Thoracic aorta (tissue), 2 donors: ENCODE measurements at places on chromosomes 4 and X. TPM values are rescaled to one million over a fixed set of nuclear protein-coding genes. Genes with fewer than 3 reads are reported as not detected.

DNA sequence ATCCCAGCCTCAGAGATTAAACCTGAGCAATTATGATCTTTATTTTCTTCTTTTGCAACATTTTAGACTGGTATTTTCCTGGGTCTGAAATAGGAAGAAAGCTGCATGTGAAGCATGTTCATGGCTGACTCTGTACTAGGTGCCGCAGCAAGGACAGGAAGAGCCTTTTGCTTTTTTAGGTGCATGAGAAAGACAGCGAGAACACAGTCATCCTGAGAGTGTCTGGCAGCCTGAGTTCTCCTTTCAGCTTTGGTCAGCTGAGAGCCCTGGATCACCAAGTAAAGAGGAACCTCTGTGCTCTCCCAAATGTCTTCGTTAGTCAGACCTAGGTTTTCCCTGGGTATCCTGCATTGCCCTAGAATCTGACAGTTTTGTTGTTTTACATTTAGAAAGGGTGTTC lies 29.8 kb downstream of the FAM149A start:
- DNase-seq, result no peak

DNA sequence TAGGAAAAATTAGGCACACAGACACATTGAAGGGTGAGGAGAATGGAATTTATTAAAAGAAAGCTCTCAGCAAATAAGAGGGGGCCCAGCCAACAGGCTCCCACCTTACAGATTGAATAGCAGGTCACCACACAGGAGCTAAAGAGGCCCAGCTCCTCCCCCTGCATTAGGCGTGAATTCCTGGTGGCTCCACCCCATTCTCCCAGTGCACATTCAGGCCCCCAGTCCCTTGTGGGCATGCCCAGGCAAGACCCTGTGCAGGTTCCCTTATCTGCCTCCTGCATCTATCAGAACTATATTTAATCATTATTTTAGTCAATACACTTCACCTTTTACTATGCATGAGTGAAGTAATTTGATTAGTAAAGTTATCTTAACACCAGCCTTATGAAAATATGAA lies 856.3 kb upstream of the NDST4 start:
- DNase-seq, result no peak

The PAGE5 gene
- total RNA-seq, result not detected

- no peak for DNase-seq
Observed at GRCh38 chr4:172654457-172654856, 514.2 kb upstream of the GALNT7 start.

DNA sequence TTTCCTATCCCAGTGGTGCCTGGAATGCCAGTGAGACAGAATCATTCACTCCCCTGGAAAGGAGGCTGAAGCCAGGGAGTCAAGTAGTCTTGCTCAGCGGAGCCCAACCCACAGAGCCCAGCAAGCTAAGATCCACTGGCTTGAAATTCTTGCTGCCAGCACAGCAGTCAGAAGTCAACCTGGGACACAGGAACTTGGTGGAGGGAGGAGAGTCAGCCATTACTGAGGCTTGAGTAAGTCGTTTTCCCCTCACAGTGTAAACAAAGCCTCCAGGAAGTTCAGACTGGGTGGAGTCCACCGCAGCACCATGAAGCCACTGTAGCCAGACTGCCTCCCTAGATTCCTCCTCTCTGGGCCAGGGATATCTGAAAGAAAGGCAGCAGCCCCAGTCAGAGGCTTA lies 283.2 kb upstream of the CPEB2 start:
- DNase-seq, result peak; percentile 3

The MCUB gene
- total RNA-seq, result 44.3 TPM

DNA sequence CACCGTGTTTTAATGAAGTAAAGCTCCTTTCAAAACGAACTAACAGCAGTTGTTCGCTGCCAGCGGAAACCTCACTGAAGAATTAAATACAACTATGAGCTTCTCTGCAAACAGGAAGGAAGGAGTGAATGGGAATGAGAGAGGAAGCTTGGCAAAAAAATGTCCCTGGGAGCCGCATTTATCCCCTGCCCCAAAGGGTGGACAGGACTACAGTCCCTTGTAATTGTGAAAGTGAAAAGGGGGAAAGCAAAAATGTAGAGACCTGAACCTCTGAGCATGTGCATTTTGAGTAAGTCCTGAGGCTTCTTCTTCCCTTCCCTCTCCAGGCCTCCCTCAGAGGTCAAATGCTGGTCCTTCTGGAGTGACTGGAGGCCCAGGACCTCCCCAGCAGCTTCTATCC lies 53.8 kb upstream of the BMP2K start:
- DNase-seq, result no peak

The ARSJ gene
- total RNA-seq, result 25.0 TPM

The SPARCL1 gene
- 2,315 TPM for total RNA-seq

DNA sequence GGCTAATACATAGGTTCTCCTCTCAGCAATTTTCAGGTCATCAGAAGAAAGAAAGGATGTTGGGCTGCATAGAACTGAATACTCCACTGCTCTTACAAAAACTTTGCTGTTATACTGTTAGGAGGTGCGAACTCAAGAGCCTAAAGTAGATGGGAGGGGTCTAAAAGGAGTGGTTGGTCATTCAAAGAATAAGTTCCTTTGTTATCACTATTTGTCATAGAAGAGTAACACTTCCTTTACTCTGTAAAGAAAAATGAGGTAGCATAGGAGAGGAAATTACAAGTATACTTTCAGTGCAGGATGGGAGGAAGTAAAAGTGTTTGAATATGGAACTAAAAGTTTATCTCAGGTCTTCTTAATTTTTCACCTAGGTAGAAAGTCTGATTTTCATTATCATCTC lies 61.5 kb downstream of the CCNI start:
- DNase-seq, result no peak

- DNase-seq, result no peak
Observed at GRCh38 chr4:68581383-68582338, 5.5 kb upstream of the UGT2B17 start.

DNA sequence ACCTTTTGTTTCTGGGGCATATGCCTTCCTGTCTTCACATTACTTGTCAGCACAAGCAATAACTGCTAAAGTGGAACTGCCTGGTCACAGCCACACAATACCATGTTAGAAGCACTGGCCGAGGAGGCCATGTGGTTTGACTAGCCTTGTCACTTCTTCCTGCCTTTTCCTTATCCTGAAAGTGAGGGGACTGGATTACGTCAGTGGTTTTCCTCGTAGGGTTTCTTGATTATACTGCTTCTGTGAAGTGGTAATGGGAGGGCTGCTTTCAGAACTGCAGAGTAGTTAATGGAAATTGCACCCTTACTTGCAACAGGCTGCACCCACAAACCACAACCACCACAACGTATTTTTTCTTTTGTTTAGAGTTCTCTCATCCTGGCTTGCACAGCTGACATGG lies 26.6 kb downstream of the ZRSR2 start:
- DNase-seq, result no peak

GRCh38 chr4:151957153-151957552 lies 196.3 kb upstream of the GATB start:
- no peak for DNase-seq

The OPN1MW2 gene
- total RNA-seq, result not detected

DNA sequence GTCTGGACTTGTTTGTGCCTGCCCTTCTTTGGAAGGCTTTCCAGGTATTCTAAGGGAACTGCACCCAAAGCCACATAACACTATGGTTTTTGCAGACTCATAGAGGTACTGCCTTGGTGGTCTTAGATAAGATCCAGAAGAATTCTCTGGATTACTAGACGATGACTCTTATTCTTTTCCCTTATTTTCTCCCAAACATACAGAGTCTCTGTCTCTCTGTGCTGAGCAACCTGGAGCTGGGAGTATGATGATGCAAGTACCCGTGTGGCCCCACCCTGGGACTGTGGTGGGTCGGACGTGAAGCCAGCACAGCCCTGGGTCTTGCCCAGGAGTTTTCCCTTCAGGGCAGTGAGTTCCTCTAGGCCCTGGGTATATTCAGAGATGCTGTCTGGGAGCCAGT lies 1342.4 kb upstream of the TENM3 start:
- DNase-seq, result no peak

DNA sequence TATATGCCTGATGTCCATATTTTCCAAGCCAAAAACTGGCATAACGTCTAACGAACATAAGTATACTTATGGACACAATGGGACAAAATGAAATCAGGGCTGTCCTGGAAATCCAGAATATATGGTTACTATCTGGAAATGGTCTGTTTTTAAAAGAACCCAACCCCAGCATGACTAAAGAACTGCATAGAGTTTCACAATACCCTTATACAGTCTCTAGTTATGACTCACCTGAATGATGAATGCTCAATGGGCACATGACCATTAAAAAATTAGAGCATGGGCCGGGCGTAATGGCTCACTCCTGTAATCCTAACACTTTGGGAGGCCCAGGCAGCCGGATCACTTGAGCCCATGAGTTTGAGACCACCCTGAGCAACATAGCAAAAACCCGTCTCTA lies 31.8 kb downstream of the AMMECR1 start:
- DNase-seq, result no peak

DNA sequence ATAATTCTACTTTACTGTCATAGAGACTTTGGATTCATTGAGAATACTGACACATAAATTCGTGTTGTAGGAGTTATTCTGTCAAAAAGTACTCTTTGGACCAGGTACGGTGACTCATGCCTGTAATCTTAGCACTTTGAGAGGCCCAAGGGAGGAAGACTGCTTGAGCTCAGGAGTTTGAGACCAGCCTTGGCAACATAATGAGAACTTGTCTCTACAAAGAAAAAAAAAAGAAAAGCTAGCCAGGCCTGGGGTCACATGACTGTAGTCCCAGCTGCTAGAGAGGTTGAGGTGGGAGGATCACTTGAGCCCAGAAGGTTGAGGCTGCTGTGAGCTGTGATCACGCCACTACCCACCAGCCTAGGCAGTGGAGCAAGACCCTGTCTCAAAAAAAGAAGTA lies 54.9 kb downstream of the WDR19 start:
- no peak for DNase-seq

DNA sequence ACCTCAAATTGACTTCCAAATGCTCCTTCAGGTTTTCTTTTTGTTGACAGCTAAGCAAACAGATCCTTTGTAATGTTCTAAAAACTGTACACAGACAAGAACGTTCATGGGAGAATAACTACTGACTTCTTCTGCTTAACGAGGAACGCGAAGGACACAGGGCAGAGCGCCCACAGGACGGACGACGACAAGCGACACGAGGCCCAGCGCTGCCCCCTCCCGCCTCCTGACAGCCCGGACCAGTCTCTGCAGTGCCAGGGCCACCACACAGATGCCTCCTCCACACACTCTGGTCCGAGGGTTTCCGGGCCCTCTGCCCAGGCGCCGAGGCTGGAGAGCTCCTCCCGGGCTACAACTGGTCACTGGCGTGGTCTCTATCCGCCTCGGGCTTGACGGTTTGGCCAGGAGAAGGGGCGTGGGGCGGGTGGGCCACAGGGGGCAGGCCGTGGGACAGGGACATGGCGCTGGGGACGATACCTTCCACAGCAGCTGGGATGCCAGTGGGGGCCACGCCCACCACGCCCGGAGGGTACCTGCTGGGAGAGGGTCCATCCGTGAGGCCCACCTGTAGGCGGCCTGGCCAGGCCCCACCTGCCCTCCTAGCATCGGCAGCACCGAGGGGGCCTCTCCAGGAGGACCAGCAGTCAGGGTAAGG lies 36.9 kb downstream of the CTBP1 start:
- DNase-seq, result no peak

The UGT2A1 gene
- total RNA-seq, result not detected

The RBMXL3 gene
- not detected for total RNA-seq

- DNase-seq, result no peak
Observed at GRCh38 chr4:136301749-136302495, 1230.4 kb downstream of the PCDH18 start.

The ATOH1 gene
- total RNA-seq, result not detected

The ACE2 gene
- not detected for total RNA-seq

DNA sequence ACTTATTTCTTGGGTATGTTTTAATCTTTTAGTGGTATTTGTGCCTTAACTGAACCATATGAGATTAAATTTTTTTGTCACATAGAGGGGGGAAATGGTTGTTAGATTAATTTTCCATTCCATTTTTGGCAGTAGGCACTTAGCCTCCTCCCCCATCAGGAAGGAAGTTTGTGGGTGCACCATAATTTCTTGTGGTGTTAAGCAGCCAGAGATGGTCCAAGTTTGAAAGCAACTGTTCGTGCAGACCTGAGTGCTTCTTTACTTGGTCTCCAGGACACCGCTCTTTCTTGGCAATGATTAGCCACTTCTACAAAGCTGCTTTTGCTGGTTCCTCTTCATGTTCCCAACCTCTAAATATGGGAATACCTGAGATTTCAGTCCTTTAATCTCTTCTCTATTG lies 92.7 kb upstream of the RPL34 start:
- no peak for DNase-seq

DNA sequence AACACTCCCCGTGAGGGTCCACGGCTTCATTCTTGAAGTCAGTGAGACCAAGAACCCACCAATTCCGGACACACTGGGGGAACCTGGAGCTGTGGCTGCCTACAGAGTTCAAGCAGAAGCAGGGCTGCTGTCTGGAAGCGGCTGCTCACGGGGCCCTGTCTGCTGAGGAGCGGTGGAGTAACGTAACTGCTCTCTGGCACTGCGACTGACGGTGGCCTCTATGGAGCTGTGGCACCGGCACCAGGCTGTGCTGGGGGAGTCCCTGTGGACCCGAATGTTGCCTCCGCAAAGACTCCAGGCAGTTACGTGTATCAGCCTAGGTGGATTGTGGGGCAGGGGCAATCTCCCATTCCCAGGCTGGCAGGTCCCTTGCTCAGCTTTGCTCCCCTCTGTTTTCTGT lies 703.3 kb upstream of the FRG1 start:
- DNase-seq, result no peak

- DNase-seq, result no peak
Observed at GRCh38 chr4:67668315-67668714, 32.6 kb downstream of the UBA6 start.

GRCh38 chrX:109635146-109635545 lies 10.2 kb upstream of the KCNE5 start:
- DNase-seq, result no peak

DNA sequence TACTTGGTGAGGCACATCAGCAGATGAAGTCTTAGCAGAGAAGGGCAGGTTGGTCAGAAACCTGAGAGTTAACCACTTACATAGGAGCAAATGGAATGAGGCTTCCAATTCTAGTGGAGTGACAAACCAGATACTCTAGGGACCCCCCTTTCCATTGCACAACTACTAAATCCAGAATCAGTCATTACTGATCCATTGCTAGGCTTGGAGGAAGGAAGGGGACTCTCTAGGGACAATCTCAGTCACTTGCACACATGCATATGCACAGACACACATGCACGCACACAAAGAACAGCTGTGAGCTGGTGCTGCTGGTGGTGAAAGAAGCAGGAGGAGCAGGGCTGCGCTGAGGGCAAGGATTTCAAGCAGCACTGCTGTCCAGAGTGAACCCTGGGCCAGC lies 25.7 kb downstream of the PNMA5 start:
- no peak for DNase-seq

GRCh38 chr4:53010318-53010717 lies 148.2 kb downstream of the RASL11B start:
- DNase-seq, result no peak

DNA sequence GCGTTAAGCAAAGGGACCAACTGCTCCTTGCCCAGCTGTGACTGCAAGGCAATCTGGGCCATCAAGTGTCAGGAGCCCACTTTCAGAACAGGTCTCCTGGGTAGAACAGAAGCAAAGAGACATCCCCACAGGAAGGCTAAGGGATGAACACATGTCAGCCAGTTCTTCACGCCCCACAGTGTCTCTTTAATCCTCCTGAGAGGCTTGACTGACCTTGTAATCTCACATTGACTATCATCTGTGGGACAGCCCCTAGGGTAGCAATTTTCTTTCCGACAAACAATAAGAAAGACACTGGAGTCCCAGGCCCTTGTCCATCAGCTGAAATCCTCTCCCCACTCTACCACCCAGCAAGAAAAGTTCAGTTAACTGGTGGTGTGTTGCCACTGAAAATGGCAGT lies 1.0 kb downstream of the CHRDL1 start:
- no peak for DNase-seq

The PTTG2 gene
- total RNA-seq, result 2.2 TPM

The YY2 gene
- total RNA-seq, result 4.2 TPM

- DNase-seq, result no peak
Observed at GRCh38 chrX:72358313-72358712, 52.6 kb upstream of the CITED1 start.

The JADE3 gene
- 5.2 TPM for total RNA-seq
